Osteoblast (primary cell): ENCODE measurements at places on chromosomes 13 and 19. TPM values are rescaled to one million over a fixed set of nuclear protein-coding genes. Genes with fewer than 3 reads are reported as not detected.
A peak's percentile ranks its signal among the peaks of the same experiment; 100 is the strongest.

GRCh38 chr19:49125025-49125731, 5.8 kb downstream of the PPFIA3 start:
- peak; percentile 66 for DNase-seq
- peaks cover 10% of the 10 kb centered on the region for H3K27me3 ChIP-seq
- no peaks in the 10 kb centered on the region for H3K36me3 ChIP-seq
- peaks cover 4% of the 10 kb centered on the region for H3K4me1 ChIP-seq
- no peak overlapping the region for H3K27ac ChIP-seq
- H3K4me3 ChIP-seq, result no peak overlapping the region

- peaks cover 18% of the 10 kb centered on the region for H3K4me1 ChIP-seq
- no peak for DNase-seq
- H3K27ac ChIP-seq, result no peak overlapping the region
- no peaks in the 10 kb centered on the region for H3K27me3 ChIP-seq
These were observed 23.0 kb downstream of the RRAS start for GRCh38 chr19:49616945-49617344.

DNA sequence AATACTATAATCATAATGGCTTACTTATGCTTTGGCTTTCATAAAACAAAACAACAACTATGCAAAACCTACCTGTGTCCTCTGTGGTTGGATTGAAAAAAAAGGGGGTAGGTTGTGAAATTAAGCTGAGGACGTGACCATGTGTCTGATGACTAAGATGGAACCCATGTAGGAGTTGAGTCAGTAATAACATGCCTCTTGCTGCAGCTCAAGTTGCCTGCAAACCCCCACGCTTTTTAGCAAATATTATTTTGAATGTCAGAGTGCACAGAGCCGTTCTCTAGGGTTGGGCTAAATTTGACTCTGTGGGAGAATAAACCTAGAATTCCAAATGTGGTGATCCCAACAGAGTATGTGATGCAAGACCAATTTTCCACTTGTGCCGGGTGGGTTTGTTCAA, 209.3 kb downstream of the KCNRG start:
- H3K4me1 ChIP-seq, result peaks cover 32% of the 10 kb centered on the region
- no peaks in the 10 kb centered on the region for H3K27me3 ChIP-seq
- peak overlapping the region; percentile 40 for H3K27ac ChIP-seq

GRCh38 chr19:37914908-37915307, 7.9 kb downstream of the SIPA1L3 start:
- H3K4me1 ChIP-seq, result peaks cover 3% of the 10 kb centered on the region
- H3K36me3 ChIP-seq, result no peaks in the 10 kb centered on the region
- no peak overlapping the region for H3K27ac ChIP-seq
- DNase-seq, result no peak
- no peak overlapping the region for H3K4me3 ChIP-seq

DNA sequence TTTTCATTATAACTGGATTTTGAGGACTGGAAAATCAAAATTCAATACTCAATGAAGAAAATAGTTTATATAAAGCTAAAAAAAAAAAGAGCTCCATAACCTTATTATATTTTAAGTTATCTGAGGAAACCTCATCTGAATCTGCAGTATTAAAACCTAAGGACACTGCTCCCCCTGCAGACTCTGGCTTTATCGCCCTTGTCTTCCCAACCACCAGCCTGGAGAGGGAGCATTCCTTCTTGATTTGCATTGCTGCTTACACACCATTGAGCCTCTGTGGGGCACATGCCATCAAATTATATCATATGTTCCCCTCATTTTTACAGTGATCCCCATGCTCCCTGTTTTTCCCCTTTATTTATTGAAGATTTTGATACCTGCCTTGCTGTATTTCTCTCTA, 871.4 kb upstream of the GPC6 start:
- no peaks in the 10 kb centered on the region for H3K27me3 ChIP-seq
- H3K36me3 ChIP-seq, result no peaks in the 10 kb centered on the region
- H3K27ac ChIP-seq, result no peak overlapping the region
- DNase-seq, result no peak

- DNase-seq, result no peak
- no peaks in the 10 kb centered on the region for H3K4me1 ChIP-seq
- no peaks in the 10 kb centered on the region for H3K36me3 ChIP-seq
- no peak overlapping the region for H3K27ac ChIP-seq
- H3K4me3 ChIP-seq, result no peak overlapping the region
These were observed 5.5 kb downstream of the FPR2 start for GRCh38 chr19:51766461-51766860.

GRCh38 chr13:109629737-109630136, 156.6 kb downstream of the IRS2 start:
- no peaks in the 10 kb centered on the region for H3K36me3 ChIP-seq
- no peak for DNase-seq
- H3K4me1 ChIP-seq, result peaks cover 11% of the 10 kb centered on the region
- no peak overlapping the region for H3K4me3 ChIP-seq

GRCh38 chr19:30090476-30090875, 148.4 kb downstream of the URI1 start:
- H3K36me3 ChIP-seq, result no peaks in the 10 kb centered on the region
- H3K4me3 ChIP-seq, result no peak overlapping the region
- H3K4me1 ChIP-seq, result no peaks in the 10 kb centered on the region
- no peaks in the 10 kb centered on the region for H3K27me3 ChIP-seq
- DNase-seq, result peak; percentile 36
- no peak overlapping the region for H3K27ac ChIP-seq

GRCh38 chr19:31613683-31614219, 264.5 kb upstream of the TSHZ3 start:
- H3K4me3 ChIP-seq, result no peak overlapping the region
- H3K27me3 ChIP-seq, result no peaks in the 10 kb centered on the region
- H3K36me3 ChIP-seq, result no peaks in the 10 kb centered on the region
- peak; percentile 42 for DNase-seq
- H3K4me1 ChIP-seq, result no peaks in the 10 kb centered on the region

DNA sequence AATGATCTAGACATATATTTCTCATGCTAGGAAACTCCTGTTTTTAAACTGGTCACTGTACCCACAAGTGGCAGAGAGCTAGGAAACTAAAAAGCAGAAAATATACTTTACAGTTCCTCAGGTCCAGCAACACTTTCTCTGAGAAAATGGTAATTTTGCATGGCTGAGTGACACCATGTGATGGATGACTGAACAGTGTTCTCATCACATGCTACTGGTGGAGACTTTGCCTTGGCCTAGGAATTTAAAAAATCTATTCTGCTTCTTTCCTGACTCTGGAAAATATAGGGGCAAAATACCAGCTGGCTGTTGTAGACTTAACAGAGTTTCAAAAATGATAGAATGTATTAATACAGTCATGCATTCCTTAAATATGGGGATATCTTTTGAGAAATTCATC, 50.0 kb downstream of the LATS2 start:
- H3K36me3 ChIP-seq, result peaks cover 10% of the 10 kb centered on the region

- no peak overlapping the region for H3K27ac ChIP-seq
These were observed 9.3 kb downstream of the LILRA4 start for GRCh38 chr19:54329476-54330165.

GRCh38 chr13:65057986-65058385, 2172.2 kb downstream of the PCDH9 start:
- no peak overlapping the region for H3K4me3 ChIP-seq
- H3K36me3 ChIP-seq, result no peaks in the 10 kb centered on the region
- no peaks in the 10 kb centered on the region for H3K4me1 ChIP-seq

DNA sequence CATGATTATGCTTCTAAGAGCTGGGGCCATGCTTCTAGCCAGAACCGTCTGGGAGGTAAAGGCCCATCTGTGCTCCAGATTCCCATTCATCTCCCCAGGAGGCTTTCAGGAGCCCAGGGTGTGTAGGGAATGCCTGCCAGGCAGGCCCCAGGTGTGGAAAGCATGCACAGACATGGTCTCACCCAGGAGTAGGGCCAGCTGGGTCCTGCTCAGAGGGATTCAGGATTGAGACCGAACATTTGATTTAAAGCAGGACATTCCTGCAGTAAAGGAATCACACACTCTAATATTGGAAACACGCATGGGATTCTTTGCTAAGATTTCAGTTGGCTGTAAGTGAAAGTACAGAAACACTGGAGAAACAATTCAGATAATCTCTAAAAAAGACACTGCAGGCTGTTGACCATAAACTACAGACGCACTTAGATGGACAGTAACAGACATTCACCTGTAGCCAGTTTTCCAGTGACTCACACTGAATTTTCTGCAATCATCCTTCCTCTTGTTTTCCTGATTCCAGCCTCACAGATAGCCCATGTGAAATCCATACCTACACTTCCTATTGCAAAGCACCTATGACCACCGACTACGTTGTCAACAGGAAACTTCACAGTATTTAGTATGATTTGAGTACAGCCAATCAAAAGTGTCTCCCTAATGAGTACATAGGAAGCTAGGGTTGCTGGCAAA, 257.8 kb downstream of the TBC1D4 start:
- DNase-seq, result peak; percentile 6
- peaks cover 23% of the 10 kb centered on the region for H3K4me1 ChIP-seq
- H3K4me3 ChIP-seq, result no peak overlapping the region
- no peak overlapping the region for H3K27ac ChIP-seq
- H3K36me3 ChIP-seq, result no peaks in the 10 kb centered on the region
- no peaks in the 10 kb centered on the region for H3K27me3 ChIP-seq

- H3K4me1 ChIP-seq, result no peaks in the 10 kb centered on the region
- H3K27ac ChIP-seq, result no peak overlapping the region
- no peaks in the 10 kb centered on the region for H3K36me3 ChIP-seq
- peaks cover 9% of the 10 kb centered on the region for H3K27me3 ChIP-seq
- no peak for DNase-seq
- peak overlapping the region; percentile 48 for H3K4me3 ChIP-seq
These were observed 24.0 kb upstream of the LAIR1 start for GRCh38 chr19:54388802-54389139.

DNA sequence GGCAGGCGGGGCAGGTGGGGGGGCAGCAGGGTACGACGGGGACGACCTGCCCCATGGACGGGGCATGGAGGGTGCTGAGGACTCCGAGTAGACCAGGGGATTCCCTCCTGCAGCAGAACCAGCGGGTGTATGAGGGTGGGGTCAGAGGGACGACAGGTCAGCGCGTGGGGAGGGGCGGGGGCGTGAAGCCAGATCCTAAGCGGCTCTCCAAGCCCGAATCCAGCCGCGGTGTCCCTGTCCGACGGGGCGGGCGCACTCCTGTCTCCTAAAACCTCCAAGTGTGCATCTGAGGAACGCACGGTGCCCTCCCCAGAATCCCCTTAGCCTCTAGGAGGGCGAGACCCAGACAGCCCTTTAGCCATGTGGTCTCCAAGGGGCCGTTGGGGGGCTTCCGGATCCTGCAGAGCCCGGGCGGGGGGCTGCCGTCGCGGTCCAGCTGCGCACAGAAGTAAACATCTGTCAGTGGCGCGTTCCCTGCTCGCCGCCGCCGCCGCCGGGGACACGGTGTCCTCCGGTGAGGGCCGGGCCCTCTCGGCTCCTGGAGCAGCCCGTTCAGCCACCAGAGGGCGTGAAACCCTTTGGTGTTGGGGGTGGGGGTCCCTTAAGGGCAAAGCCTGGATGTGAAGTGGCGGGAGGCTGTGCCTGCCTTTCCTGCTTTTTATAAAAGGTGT, 730 bp downstream of the NRTN start:
- no peak overlapping the region for H3K4me3 ChIP-seq
- DNase-seq, result peak; percentile 97
- peaks cover 29% of the 10 kb centered on the region for H3K27me3 ChIP-seq

GRCh38 chr19:21585281-21585890, 80.0 kb downstream of the ZNF429 start:
- no peaks in the 10 kb centered on the region for H3K36me3 ChIP-seq

- no peak overlapping the region for H3K4me3 ChIP-seq
- H3K27me3 ChIP-seq, result no peaks in the 10 kb centered on the region
- no peak for DNase-seq
These were observed 730.7 kb downstream of the UQCRFS1 start for GRCh38 chr19:28482221-28482620.

The EPSTI1 gene
- total RNA-seq, result 25.9 and 30.8 TPM in 2 replicates

The TTYH1 gene
- total RNA-seq, result not detected in 2 replicates

The LGALS7B gene
- not detected in 2 replicates for total RNA-seq

The PNKP gene
- 42.1 and 43.8 TPM in 2 replicates for total RNA-seq

The SMIM44 gene
- total RNA-seq, result not detected in 2 replicates

The COMP gene
- 12.4 and 14.8 TPM in 2 replicates for total RNA-seq

The FFAR3 gene
- total RNA-seq, result not detected in 2 replicates

The APOE gene
- total RNA-seq, result 44.5 and 46.6 TPM in 2 replicates

The CCL25 gene
- not detected in 2 replicates for total RNA-seq

The SOHLH2 gene
- 1.5 and 2.2 TPM in 2 replicates for total RNA-seq

The TEX29 gene
- 0.36 TPM in 1 of 2 replicates, not detected in the other for total RNA-seq
